Thoracic aorta (tissue), 2 donors: ENCODE measurements at places on chromosomes 3 and 15. TPM values are rescaled to one million over a fixed set of nuclear protein-coding genes. Genes with fewer than 3 reads are reported as not detected.

RHO gene
- total RNA-seq: not detected

SH2D7 gene
- not detected for total RNA-seq

GNAT1 gene
- not detected for total RNA-seq

DNA sequence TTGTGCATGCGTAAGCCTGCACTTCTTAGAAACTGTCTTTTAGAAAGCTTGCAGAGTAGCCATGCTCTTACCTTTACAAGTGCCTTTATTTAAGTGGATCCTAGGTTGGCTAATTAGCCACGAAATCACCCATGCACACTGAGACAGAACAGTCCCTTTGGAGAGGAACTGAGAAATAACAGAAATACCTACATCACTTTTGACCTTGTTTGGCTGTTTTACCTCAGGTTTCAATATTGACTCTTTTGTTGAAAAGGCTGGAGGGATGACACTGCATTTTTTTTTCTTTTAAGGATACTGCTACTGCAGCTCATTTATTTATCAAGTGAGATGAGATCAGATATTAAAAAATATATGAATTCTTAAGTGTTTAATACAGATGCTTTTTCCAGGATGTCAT, 155.6 kb upstream of the GOLIM4 start:
- no peak for DNase-seq
